Fibroblast of the aortic adventitia (primary cell): ENCODE measurements at places on chromosomes 3 and 15. TPM values are rescaled to one million over a fixed set of nuclear protein-coding genes. Genes with fewer than 3 reads are reported as not detected.

The TGM4 gene
- not detected in 2 replicates for total RNA-seq

The AGBL1 gene
- not detected in 2 replicates for total RNA-seq

The C3orf49 gene
- total RNA-seq: not detected in 2 replicates

The TCF12 gene
- total RNA-seq: 89.2 and 137 TPM in 2 replicates

The HACL1 gene
- 32.4 and 48.9 TPM in 2 replicates for total RNA-seq

The TNFAIP8L3 gene
- total RNA-seq: 10.3 and 22.4 TPM in 2 replicates

The LDHAL6B gene
- not detected in 2 replicates for total RNA-seq

The XCR1 gene
- not detected in 2 replicates for total RNA-seq

The CPN2 gene
- total RNA-seq: not detected in 2 replicates

The CHRFAM7A gene
- total RNA-seq: 0.16 and 0.72 TPM in 2 replicates

The C2CD4A gene
- total RNA-seq: not detected in 2 replicates

The CCR9 gene
- total RNA-seq: not detected in 2 replicates

The TUSC7 gene
- total RNA-seq: not detected in 2 replicates

The ARID3B gene
- 0.33 and 2.5 TPM in 2 replicates for total RNA-seq

The NR1I2 gene
- 0.27 TPM in 1 of 2 replicates, not detected in the other for total RNA-seq

The SNX22 gene
- 0.18 and 0.41 TPM in 2 replicates for total RNA-seq

The CAPN3 gene
- total RNA-seq: 1.6 and 2.5 TPM in 2 replicates

The HRG gene
- not detected in 2 replicates for total RNA-seq

The ZNF80 gene
- not detected in 2 replicates for total RNA-seq

The GOLGA8G gene
- not detected in 2 replicates for total RNA-seq

The CELSR3 gene
- total RNA-seq: 0.81 and 0.98 TPM in 2 replicates

The IGSF10 gene
- 8.0 and 47.6 TPM in 2 replicates for total RNA-seq

The MESP2 gene
- 1.3 and 2.9 TPM in 2 replicates for total RNA-seq

The ADAMTS9 gene
- 0.54 and 3.7 TPM in 2 replicates for total RNA-seq

The SLC22A13 gene
- 0.45 TPM in 1 of 2 replicates, not detected in the other for total RNA-seq

The CSTA gene
- total RNA-seq: 2.5 and 15.2 TPM in 2 replicates

The LRTM1 gene
- total RNA-seq: not detected in 2 replicates

The HTR3E gene
- total RNA-seq: not detected in 2 replicates

The PTX3 gene
- 175 and 216 TPM in 2 replicates for total RNA-seq
